Activated CD4-positive, alpha-beta T cell treated with anti-CD3 and anti-CD28 coated beads, Interleukin-2, Interleukin-4, amounts not matched to agents 100 ng/mL and 50 ng/mL, durations not matched to agents 16 hours and 8 hours (primary cell): ENCODE measurements at places on chromosomes 16 and 17.

DNA sequence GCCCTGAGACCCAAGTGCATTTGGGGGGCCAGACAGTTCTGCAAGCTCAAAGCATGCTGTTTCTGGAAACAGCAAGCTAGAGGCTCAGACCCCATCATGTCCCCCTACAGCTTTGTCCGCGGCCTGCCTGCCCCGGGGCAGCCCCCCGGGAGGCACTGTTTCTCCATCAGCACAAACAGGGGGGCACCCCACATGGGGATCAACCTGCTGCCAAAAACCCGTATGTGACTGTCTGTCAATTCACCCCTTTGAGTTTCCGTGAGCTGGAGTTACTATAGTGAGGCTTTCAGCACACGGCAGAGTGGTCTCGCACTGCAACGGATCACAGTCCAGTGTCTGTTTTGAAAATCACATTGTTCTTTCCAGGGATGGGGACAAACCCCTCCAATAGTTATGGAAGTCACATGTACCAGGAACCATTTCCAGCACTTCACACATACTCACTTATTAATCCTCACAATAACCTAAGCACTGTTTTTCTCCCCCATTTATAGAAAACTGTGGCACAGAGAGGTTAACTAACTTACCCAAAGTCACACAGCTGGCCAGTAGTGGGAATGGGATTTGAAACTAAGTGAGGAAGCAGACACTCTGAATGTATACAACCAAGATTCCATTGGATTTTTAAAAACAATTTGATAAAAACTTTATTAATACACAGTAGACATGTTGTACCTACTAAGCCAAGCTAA lies 269.0 kb downstream of the C16orf95 start:
- DNase-seq: no peak

GRCh38 chr17:76481071-76481655 lies 13.8 kb downstream of the AANAT start:
- no peak for DNase-seq

DNA sequence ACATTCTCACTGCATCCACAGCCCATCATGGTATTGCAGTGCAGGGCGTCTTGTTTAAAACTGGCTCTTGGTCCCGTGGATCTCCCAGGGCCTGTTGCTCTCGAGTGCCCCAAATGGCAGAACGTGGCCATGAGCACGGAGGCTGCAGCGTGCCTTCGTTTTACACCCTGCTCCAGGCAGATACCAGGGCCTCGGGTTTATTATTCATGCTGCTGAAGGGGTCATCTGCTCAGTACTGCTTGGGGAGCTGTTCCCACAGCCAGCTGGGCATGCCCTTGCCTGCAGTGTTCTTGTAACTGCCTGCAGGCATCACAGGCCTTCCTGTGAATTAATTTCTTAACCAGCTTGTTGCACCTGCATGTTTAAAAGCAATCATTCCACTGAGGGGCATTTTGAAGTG lies 129.7 kb upstream of the CHMP6 start:
- peak; percentile 64 for DNase-seq

DNA sequence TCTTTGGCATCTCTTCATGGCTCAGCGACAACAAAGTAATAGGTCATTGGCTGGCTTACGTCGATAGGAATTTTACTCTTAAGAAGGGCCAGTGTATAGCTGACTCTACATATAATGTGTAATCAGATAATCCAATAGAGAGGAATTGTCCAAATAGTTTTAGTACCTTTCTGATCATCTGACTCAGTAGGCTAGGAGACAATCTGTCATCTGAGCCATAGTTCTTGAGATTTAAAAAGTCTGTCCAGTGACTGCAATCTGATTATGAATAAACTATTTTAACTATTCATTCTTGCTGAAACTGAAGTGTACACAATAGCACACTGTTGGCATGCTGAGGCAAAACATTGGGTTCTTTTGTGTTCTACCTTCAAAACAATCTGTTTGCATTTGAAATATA lies 21.4 kb upstream of the NOL11 start:
- no peak for DNase-seq

DNA sequence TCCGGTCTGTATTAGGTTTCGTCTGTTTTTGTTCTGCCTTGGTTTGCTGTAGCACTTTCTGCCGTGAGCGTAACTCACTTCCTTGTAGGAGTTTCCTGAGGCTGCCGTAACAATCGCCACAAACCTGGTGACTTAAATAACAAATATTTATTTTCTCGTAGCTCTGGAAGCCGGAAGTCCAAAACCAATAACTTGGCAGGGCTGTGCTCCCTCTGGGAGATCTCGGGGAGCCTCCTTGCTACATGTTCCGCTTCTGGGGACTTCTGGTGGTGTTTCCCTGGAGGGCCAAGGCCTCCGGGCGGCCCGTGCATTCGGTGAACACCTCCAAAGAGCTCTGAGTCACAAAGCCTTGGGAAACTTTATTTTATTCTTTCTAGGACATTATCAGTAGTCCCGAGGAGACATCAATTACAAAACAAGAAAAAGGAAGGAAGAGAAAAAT lies 6.8 kb upstream of the WDR45B start:
- no peak for DNase-seq

- peak; percentile 89 for DNase-seq
Observed at GRCh38 chr16:29925781-29926710, at the start of gene KCTD13. Gene KCTD13 (minus strand): TSS chr16:29926226. CDS start chr16:29926033, 193 bp downstream.

GRCh38 chr16:82042846-82043245 lies 7.8 kb downstream of the HSD17B2 start:
- DNase-seq: no peak

DNA sequence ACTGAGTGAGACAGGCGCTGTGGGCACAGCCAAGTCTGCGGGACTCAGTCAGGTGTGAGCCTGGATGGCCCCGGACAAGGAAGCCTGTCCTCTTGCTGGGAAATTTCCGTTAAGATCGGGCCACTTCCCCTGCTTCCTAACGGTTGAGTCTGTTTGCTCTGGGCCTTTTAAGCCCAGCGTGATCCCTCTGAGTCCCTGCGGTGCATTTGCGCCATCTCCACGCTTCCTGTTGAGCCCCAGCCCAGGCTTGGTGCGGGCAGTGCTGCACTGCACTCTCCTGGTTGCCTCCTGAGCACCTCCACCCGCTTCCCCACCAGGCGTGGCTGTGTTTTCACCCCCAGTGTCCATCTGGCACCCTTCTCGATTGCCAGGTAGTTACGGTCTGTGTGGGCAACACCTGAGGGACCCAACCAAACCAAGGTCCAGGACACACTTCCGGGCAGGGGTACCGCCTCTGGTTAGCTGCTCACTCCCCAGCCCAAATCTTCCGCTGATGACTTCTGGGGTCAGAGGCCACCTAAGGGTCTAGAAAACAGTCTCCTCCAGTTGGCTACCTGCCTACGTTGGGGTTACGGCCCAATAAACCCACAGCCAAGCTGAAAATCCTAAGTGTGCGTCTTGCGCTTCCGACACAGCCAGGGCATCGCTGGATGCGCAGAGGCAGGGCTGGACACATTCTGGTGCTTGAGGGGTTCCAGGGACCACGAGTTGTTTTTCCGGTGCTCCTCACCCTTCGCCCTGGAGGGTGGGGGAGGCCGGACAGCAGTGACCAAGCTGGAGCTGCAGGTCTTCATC lies 1.4 kb upstream of the SLC25A10 start:
- DNase-seq: no peak

DNA sequence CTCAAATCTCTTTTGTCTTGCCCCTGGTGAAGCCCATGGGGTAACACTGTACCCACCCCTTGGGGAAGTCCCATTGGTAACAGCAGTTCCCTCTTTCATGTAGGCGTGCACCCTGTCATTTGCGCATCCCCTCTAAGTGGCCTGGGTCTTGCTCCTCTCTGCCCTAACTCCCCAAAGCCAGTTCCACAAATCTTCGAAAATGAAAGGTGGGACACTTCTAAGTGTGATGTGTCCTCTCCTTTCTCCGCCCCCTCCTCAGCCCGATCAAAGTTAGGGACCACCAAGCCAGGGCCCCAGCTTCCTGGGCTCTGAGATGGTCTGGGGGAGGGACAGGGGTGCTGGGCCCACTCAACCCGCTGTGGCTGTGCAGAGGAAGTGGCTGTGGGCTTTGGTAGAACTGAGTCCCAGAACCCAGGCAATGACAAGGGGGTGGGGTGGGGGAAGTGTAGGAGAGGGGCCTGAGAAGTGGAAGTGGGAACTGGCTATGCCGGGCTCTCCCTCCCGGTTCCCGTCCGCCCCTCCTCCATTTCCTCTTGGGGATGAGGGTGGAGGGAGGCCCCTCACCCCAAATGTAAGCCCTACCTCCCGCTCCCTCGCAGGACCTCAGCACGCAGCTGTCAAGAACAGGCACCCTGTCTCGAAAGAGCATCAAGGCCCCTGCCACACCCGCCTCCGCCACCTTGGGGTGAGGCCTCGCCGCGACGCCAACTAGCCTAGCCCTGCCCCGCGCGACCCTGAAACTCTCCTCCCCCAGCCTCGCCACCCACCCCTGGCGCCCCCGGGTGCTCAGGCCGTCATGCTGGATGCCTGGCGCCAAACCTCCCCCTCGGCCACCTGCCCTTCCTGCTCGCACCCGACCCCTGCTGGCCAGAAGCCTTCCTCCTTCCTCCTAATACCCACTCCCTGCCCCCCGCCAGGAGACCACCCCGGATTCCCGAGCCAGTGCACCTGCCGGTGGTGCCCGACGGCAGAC lies 8.7 kb downstream of the ABI3 start:
- peak; percentile 51 for DNase-seq

GRCh38 chr16:87203060-87203656 lies 114.0 kb downstream of the C16orf95 start:
- peak; percentile 64 for DNase-seq

- DNase-seq: no peak
Observed at GRCh38 chr16:48250520-48251278, 3.4 kb upstream of the ABCC11 start.

GRCh38 chr16:89102041-89102471 lies 8.4 kb downstream of the ACSF3 start:
- DNase-seq: no peak

GRCh38 chr17:39688475-39688835 lies 598 bp upstream of the PGAP3 start:
- DNase-seq: no peak

- DNase-seq: no peak
Observed at GRCh38 chr17:56933868-56934267, 20.0 kb upstream of the TRIM25 start.

DNA sequence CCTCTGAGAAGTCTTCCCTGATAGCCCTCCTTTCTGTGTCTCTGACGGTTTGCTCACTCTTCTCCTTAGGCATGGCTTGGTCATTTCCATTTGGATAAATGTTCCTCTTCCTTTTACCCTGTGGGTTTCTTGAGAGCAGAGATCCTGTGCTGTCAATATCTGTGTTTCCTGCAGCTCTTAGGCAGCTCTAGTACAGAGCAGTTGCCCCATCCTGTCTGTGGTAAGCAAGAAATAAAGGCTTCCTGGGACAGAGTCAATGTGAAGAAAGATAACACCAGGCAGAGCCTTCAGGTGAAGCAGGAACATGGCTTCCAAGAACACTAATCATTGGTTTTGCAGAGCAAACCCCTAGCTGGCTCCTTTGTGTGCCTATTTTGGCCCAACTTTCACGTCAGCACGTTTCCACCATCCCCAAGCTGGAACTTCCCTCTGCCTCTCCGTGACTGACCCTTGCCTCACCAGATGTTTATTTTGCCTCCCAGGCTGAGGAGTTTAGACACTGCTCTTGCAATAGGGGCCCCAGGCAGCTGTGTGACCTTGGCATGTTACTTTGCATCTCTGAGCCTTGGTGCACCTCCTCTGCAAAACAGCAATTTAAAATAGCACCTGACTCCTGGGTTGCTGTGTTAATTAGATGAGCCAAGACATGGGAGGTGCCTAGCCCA lies 49.6 kb upstream of the SIAH1 start:
- no peak for DNase-seq

- DNase-seq: peak; percentile 59
Observed at GRCh38 chr17:77235370-77235941, 94.7 kb downstream of the SEC14L1 start.

DNA sequence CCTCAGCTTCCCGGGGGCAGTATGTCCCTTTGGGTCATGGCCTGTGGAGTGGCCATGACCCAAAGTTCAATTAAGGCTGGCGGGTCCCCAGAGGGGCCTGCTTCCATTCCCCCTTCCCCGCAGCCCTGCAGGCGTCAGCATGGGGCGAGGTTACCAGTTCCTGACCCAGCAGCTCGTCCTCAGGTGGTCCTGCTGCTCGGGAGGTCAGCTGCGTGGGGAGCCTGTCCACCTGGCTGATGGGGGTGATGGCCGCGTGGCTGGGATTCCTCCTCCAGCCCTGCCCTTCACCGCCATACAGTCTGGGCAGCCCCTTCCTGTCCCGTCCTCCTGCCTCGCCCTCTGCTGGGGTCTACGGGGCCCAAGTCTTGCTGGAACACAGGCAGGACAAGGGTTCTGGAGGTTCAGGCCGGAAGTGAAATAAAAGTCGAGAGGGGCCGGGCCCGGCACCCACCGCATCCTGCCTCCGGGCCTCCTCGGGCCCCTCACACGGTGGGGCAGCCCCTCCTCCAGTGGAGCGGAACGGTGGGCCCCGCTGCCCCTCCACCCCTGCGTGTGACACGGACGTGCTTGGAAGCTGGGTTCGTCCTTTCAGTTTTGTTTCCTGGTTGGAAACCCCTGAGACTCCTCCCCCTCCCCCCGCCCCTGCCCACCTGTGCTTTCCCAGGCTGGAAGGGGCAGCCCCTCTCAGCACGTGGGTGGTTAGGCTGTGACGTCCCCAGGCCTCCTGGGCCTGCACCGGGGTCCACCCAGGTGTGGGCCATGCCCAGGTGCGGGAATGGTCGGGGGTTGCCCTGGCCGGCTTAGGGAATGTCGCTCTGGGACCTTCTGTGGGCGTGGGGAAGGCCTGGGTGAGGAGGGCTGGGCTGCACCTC lies 6.8 kb downstream of the UBALD2 start:
- DNase-seq: peak; percentile 66

GRCh38 chr17:11388054-11388453 lies 147.0 kb downstream of the SHISA6 start:
- DNase-seq: no peak

- no peak for DNase-seq
Observed at GRCh38 chr16:79754501-79754900, 154.0 kb upstream of the MAF start.

DNA sequence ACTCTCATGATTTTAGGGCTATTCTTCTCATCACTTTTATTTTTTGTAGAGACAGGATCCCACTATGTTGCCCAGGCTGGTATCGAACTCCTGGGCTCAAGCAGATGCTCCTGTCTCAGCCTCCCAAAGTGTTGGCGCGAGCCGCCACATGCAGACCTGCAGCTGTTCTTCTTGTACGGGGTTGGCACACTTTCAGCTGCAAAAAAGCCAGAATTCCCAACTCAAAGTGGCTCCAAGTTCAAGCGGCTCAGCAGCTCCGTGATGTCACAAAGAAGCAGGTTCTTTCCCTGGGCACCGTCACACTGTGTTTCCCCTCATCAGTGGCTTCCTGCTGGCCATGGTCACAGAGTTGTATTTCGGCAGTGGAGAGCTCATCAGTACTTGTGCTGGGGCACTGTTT lies 6.7 kb upstream of the SBK1 start:
- DNase-seq: no peak
